Transverse colon (tissue), 4 donors: ENCODE measurements at places on chromosomes 7 and 10. TPM values are rescaled to one million over a fixed set of nuclear protein-coding genes. Genes with fewer than 3 reads are reported as not detected.

DNA sequence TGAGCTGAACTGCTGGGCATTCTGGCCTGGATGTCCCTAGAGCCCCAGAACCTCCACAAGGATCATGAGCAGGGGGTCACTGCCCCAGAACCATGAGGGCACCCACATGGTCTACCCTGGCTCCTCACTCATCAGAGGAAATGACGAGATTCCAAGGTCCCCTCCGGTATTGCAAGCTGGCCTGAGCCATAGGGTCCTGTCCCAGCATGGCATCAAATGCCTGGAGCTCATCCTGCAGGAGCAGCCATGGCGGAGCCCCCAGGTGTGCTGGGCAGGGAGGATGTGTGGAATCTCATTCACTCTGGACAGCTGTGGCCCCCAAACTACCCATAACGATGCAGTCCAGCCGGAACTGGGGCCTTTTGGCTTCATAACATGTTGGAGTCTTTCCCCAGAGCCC, 66.6 kb upstream of the ANTXRL start:
- DNase-seq: no peak

DNA sequence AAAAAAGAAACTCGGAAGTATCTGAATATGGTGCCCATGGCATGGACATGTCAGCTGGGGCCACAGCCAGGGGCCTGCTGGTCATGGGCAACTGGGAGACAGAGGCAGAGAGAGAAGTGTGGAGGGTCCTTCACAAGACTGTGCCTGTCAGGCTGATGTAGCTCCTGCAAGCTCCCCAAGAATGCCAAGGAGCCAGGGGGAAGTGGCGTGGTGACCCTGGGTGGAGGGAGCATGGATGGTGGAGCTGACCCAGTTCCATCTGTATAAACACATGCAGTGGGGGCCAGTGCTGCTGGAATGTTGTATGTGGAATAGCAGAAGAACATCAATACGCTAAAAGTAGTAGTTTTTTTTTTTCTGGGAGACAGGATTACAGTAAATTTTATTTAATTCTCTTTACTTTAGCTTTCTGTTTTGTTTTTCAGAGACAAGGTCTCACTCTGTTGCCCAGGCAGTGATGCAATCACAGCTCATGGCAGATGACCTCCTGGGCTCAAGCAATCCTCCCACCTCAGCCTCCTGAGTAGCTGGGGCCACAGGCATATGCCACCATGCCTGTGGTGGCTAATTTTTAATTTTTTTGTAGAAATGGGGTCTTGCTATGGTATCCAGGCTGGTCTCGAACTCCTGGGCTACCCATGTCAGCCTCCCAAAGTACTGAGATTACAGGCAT, 10.5 kb upstream of the ZMIZ2 start:
- DNase-seq: no peak

- no peak for DNase-seq
Observed at GRCh38 chr7:26147030-26147429, 5.0 kb upstream of the NFE2L3 start.

DNA sequence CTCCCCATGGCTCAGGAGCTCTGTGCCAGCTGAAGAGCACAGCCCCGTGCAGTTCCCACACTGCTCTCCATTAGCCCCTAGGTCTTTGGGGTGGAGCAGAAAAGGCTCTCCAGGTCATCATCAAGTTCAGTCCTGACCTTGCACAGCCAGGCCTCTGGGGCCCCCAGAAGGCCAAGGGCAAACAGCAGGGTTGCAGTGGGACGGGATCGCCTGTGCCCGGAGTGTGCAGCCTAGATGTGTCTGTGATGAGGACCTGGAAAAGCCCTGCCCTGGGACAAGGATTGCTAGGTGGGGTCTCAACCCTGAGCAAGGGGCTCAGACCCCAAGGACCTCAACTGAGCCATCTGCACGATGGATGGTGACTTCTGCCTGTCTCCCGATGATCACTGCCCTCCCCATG, 549 bp downstream of the INMT start:
- no peak for DNase-seq

- DNase-seq: no peak
Observed at GRCh38 chr7:152556013-152556755, 119.8 kb downstream of the XRCC2 start.

DNA sequence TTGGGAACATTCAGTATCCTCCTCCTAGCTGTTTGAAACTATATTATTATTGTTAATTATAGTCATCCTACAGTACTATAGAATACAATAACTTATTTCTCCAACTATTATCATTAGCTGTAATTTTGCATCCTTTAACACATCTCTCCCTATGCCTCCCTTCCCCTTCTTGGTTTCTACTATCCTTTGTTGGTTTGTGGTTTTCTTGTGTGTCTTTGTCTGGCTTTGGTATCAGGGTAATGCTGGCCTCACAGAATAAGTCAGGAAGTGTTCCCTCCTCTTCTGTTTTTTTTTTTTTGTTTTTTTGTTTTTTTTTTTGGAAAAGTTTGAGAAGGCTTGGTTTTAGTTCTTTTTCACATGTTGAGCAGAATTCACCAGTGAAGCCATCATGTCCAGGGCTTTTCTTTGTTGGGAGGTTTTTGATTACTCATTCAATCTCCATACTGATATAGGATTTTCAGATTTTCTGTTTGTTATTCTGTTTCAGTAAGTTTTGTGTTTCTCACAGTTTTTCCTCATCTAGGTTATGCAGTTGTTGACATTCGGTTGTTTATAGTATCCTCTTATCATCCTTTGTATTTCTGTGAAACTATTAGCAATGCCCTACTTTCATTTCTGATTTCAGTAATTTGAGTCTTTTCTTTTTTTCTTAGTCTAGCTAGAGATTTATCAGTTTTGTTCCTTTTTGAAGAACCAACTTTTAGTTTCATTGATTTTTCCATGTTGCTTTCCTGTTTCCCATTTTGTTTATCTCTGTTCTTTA, 21.6 kb downstream of the C1GALT1 start:
- DNase-seq: no peak

DNA sequence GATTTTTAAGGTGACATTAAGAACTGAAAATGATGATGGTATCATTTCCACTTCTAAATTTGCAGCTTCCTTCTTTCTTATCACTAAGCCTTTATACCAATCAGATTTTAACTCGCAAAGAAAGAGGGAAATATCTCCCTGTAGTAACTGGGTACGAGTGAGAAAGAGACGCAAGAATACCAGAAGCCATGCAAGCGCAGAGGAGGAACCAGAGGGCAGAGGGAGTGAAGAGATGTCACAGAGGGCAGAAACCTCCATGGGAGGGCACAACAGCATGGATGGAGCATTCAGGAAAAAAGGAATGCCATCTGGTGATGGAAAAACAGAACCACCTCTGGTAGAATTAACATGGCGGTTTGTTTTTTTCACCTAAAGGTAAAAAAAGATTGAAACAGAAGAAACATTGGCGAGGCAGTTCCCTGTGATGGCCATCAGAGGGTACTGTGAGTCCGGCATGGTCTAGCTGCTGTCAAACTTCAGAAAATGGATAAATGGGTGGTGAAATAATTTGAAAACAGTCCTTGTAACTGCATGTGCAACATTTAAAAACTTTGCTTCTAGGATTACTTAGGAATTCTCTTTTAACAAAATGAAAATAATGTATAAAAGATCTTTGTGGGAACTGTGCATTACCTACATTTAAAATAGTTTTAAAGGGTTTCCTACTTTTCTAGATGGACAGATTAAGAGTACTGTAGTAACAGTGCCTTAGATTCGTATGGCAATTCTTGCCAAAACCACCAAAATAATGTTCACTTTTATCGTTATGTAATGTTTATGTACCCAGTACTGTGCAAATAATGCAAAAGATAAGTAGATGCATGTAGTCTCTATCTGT, 91.8 kb downstream of the ARHGAP12 start:
- DNase-seq: no peak

DNA sequence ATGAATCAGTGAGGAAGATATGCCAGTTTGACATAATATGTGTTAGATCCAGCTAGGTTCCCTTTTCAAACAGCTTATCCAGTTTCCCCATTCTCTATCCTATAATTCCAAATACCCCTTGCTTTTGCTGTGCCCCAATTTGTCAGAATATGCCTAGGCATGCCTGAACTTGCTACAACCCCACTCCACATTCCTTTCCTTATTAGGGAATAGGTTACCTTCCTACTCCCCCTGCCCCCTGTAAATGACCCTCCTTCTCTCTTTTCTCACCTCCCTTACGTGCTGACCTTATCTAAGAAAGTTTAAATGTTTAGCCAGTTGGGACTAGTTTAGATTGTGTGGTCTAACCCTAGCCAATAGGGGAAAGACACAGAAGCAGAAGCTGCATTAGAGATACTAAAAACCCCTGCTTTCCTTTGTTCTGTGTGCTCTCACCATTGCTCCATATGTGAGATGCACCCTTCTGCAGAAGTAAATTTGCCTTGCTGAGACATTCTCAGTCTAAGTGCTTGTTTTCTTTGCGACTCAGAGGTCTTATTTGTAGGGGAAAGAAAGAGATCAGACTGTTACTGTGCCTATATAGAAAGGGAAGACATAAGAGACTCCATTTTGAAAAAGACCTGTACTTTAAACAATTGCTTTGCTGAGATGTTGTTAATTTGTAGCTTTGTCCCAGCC, 267.8 kb downstream of the SH2D4B start:
- no peak for DNase-seq

Gene MYOF
- 18.9 TPM for total RNA-seq

Gene HOXA13
- total RNA-seq: 22.5 TPM
